ENCODE measurements at places on chromosomes 4 and X.

DNA sequence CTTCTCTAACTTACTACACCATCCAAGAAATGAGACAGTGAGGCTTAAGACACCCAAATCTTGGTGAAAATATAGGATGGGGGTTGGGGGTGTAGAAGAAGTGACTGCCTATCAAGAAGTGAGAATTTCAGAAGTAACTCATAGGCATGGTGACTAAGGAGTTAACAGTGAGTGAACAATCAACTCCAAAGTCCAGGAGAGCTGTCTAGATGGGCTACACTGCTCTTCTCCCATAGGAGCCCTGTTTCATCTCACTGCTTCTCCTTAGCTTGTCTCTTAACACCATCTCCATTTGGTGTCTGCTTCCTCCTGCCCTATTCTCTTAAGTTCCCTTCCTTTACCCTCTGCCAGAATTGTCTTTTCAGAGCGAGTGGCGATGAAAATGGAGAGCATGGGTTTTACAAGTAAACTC, 22.7 kb downstream of the FABP2 start:
- peak; percentile 41 for DNase-seq

DNA sequence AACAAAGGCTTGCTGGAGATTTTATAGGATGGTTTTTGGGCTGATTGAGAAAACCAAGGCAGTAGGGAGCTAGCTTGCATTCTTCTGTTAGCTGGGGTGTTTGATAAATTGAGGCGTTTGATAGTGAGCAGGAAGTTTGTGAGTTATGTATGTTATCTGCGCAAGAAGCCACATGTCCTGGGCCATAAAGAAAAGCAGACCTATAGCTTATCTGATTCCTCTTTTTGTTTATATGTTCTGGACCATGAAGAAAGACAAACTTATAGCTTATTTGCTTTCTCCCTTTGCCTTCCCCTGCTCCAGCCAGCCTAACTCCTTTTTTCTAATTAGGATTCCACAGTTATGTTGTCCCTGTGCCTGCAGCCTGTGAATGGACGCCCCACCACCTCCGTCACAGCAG, 9.2 kb downstream of the HNRNPH2 start:
- peak; percentile 40 for DNase-seq

DNA sequence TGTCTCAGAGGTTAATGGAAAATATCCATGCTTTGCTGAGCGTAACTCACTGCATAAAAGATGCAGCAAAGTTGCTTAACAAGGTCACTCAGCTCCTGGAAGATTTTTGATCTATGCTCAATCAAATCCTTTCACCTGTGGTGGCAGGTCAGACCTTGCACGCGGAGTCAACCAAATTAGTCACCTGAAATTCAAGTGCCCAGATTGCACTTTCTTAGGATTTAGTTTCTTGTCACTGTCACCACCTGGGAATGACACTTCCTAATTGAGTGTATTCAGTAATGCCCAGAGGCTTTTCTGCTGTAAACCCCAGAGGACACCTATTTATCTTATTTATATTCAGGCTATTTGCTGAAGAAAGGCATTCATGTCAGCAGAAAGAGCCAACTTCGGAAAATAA, 215.8 kb upstream of the SMIM31 start:
- no peak for DNase-seq

GRCh38 chr4:156378033-156378665, 424.5 kb upstream of the CTSO start:
- DNase-seq = peak; percentile 67

GRCh38 chrX:136687457-136687856, 39.5 kb downstream of the CD40LG start:
- no peak for DNase-seq

DNA sequence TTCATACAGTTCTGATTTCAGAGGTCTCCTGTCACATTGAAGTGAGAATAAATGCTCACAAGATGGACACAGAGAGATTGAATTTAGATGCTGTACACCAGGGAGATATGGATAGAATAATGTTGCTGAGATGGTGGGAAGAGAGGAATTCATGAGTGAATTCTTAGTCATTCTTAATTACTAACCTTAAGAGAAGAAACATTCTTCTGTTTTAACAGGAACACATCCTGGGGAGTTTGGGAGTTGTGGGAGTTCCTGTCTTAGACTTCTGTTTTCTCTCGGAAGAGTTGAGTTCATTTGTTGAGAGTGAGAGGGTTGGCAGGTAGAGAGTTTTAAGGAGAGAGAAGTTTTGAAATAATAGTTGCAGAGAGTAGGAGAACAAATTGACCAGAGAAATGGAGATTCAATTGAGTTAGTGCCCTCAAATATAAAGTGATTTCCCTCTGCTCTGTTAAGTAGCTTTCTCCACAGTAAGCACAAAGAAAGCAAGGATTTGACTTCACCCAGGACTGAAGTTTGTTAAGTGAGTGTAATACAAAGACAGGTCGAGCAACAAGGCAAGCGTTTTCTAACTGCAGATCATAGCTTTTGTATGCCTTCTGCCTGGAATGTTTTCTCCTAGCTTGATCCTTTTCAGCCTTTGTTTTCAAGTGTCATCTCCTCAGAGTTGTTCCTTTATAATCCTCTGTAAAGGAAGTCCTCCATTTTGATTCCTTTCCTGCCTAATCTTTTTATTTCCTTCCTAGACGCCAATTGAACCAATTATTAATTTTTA, 205.9 kb downstream of the RAPGEF2 start:
- no peak for DNase-seq

DNA sequence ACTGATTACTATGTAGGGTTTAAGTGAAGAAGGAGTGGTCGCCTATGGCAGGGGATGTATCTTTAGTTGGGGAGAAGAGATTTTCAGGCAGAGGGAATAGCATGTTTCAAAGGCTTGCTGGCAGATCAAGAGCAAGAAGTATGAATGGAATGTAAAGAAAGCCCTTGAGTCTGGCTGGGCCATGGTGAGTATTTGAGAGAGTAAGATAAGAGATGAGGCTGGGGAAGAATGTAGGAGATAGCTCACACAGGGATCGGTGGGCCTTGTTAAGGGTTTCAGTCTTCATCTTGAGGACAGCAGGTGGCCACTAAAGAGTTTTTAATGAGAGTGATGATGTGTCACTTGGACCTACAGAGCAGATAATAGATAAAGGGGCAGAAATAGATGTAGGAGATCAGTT, 319.1 kb upstream of the RPS6KA3 start:
- no peak for DNase-seq

DNA sequence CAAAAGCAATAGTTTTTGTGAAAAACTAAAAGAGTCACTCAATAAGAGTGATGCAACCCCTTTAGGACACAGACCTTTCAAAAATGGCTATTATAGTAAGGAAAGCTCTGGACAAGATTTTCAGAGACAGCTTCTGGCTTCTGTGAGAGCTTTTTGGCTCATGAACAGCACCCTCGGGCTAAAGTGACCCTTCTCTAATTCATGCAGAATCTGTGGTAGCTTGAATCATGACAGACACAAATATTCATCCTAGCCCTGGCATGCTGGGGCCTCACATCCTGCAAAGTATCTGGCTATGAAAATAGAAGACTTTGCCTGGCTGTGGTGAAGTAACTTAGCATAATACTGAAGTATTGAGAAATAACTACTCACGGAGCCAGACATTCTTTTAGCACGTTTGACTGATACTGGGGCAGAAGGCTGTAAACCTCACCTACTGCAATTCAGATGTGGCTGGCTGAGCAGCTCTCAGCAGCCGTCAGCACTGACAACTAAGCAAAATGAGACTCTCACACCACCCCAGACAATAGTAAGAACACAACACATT, 327.3 kb downstream of the MAPK10 start:
- DNase-seq = peak; percentile 46

GRCh38 chr4:75769036-75769435, 44.7 kb downstream of the USO1 start:
- no peak for DNase-seq

GRCh38 chr4:8516061-8516573, 64.1 kb upstream of the GPR78 start:
- no peak for DNase-seq

Data from hematopoietic multipotent progenitor cell treated with erythropoietin and hydrocortisone succinate and interleukin-3 and kit ligand, for 4 days (in vitro differentiated cells).